ENCODE measurements at places on chromosomes 16 and 17.

DNA sequence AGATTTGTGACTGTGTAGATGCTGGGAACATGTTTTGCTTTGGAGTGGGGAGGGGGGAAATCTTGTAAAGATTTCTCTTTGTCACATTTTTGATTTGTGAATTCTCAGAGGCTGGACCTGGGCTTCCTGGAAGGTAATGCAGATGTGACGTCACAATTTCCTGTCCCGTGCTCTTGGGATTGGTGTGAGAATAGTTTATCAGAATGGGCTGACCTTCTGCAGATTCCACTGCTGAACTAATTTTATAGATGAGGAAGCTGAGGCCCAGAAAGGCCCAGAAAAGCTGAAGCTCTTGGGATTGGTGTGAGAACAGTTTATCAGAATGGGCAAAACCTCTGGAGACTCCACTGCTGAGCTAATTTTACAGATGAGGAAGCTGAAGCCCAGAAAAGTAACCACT is 34.0 kb downstream of the HS3ST3B1 start:
- DNase-seq = no peak

- DNase-seq = no peak
These were observed 662 bp downstream of the WIPF2 start for GRCh38 chr17:40219594-40220338.

GRCh38 chr17:42276359-42276608 is at the start of gene STAT5B:
TSS of gene STAT5B (minus strand) at chr17:42276391. CDS start at chr17:42232127, 44,264 bp downstream.
- no peak for DNase-seq

DNA sequence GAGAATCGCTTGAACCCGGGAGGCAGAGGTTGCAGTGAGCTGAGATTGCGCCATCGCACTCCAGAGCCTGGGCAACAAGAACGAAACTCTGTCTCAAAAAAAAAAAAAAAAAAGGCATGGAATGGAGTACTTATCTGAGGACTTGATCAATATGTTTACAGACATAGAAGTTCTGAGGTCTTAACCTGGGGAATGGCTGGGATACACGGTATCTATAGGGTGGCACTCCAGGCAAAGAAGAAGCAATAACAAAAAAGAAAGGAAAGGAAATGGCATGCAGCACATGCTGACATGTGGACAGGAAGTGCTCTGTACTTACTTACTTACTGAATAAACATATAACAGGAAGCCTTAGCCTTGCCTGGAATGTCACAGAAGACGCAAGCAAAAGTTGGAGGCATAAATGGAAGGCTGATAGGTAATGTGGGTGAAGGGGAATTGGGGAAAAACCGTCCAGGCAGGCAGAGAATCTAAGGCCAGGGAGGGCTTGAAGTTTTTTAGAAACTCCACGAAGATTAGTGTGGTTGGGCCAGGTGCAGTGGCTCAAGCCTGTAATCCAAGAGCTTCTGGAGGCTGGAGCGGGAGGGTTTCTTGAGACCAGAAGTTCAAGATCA is 10.1 kb upstream of the SPOP start:
- DNase-seq = no peak

DNA sequence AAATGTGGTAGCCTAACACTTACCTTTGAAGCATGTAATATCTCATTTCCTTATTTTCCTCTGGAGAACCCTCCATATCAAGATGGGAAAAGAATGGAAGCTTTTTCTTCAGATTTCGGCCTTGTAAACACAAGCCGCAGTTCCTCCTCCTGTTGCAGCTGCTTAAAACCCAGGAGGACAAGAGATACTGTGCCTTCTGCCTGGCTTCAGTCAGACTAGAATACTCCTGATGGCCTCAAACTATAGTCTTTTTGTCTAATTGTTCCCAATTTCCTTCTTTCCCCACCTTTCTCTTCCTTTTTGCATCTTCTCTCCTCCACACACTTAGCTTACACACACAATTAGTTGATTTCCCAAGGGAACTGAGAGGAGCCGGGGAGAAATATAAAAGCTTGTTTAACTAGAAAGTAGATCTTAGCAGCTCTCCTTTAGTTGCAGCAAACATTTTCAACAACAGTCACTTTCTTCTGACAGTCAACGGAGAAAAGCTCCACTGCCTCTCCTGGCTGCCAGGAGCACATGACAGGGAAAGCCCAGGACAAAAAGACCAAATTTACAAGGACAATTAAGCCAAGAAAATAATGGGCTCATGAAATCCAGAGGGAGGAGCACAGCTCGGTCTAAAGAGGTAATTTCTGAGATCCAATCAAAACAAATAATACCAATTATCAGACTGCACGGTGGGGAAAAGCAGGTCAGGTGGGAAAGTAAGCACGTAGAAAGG is 76.4 kb upstream of the C17orf78 start:
- no peak for DNase-seq

GRCh38 chr17:13393841-13394710 is 207.7 kb downstream of the HS3ST3A1 start:
- DNase-seq = no peak

DNA sequence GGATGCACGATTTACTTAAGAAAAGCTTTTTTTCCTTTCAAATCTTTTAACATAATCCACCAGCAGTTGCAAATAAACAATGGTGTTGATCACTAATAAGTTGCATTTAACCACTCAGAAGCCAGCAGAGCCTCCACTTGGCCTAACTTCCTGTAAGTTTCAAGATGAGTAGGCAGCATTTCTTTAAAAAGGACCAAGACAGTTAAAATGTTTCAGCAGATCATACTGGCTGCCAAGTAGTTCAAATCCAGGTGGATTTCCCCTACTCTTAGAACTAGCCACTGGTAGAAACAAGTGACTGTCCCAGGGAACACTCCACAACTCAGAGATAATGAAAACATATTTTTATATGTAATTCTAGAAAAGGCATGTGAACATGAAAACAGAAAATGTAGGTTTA is 17.0 kb upstream of the RFFL start:
- DNase-seq = no peak

GRCh38 chr17:63774969-63775265 is 947 bp downstream of the DDX42 start:
- no peak for DNase-seq

DNA sequence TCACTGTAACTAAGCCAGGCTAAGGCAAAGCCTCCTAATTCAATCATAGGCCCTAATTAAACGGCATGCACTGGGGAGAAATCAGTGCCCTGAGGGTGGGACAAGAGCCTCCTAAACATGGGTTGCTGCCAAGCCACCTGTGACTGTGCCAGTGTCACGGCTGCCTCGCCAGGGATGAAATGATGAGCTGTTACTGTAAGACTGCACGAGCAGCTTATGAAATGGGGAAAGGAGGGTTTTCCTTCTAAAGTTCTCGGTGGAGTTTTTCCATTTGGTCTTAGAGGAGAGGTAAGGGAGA is 12.7 kb downstream of the TMEM11 start:
- DNase-seq = no peak

- DNase-seq = no peak
These were observed 38.0 kb downstream of the HEATR3 start for GRCh38 chr16:50103764-50104163.

- DNase-seq = no peak
These were observed 78.5 kb downstream of the MRC2 start for GRCh38 chr17:62705778-62706597.

GRCh38 chr16:59164461-59164860 is 430.3 kb upstream of the GOT2 start:
- no peak for DNase-seq

- DNase-seq = no peak
These were observed 12.5 kb upstream of the TXNDC11 start for GRCh38 chr16:11755022-11755760.

DNA sequence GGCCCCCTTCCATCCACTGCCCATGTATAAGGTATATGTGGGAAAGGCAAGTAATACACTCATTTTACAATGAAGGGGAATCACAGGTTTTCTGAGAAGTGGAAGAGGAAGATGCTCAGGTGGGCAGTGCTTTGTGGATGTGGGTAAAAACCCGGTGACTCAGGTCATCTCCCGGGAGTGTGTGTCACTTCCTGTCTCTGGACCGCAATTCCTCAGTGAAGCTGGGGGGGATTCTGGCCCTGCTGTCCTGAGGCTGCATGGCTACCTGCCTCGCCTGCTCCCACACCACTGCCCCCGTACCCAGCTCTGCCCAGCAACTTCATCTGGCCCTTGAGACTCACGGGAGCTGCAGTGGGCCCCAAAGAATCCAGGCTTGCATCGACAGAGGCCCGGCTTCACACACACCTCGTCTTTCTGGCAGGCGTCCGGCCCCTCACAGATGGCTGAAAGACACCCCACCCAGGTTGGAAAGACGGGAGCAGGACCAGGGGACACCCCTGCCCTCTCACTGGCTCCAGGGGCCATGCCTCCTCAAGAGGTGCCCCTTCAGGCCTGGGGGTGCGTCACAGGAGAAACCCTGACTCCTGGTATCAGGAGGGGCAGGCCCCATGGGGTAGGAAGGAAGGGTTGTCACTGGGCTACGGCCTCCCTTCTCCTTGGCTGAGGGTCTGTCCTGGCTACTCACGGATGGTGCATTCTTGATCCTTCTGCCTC is 882 bp downstream of the SCARF1 start:
- no peak for DNase-seq

GRCh38 chr17:77724876-77725615 is 233.5 kb upstream of the TNRC6C start:
- no peak for DNase-seq

DNA sequence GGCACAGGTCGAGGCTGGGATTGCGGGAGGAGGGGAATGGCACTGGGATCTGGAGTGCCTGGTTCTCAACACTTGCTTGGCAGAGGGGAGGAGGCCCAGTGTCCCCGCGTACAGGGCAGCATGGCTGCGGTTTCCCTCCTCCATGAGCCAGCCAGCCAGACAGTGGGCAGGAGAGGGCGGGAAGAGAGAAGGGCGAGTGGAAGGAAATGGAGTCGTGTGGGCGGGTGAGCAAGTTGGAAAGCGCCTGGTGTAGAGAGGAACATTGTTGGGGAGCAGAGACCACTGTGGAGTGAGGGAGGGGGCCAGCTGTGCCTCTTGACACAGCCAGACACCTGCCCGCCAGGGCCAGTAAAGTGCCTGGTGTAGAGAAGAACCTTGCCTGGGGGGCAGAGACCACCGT is 130.5 kb downstream of the OR1D5 start:
- DNase-seq = no peak

- no peak for DNase-seq
These were observed 32.0 kb downstream of the LRRC75A start for GRCh38 chr17:16459855-16460550.

GRCh38 chr17:17144916-17145665 is 61.0 kb downstream of the PLD6 start:
- no peak for DNase-seq

DNA sequence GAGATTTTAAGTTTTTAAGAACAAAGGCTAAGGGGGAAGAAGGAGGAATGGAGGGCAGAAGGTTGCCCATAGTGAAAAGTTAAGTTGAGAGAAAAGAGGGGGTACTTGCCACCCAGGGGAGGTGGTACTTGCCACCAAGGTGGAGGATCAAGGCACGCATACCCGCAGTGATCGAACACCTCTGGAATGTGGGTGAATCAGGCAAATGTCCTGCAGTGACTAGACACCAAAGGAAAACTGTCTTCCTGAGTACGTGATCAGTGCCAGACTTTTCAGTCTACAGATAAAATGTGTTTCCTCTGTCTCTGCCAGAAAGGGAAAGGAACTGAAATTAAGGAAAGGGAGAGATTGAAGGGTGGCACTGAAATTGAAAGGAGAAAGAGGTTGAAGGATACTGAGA is 2285.3 kb downstream of the TP53TG3F start:
- DNase-seq = no peak

GRCh38 chr17:78064708-78065107 is 63.8 kb downstream of the TMC6 start:
- DNase-seq = no peak

GRCh38 chr16:77945126-77945525 is 77.2 kb upstream of the CLEC3A start:
- DNase-seq = no peak

DNA sequence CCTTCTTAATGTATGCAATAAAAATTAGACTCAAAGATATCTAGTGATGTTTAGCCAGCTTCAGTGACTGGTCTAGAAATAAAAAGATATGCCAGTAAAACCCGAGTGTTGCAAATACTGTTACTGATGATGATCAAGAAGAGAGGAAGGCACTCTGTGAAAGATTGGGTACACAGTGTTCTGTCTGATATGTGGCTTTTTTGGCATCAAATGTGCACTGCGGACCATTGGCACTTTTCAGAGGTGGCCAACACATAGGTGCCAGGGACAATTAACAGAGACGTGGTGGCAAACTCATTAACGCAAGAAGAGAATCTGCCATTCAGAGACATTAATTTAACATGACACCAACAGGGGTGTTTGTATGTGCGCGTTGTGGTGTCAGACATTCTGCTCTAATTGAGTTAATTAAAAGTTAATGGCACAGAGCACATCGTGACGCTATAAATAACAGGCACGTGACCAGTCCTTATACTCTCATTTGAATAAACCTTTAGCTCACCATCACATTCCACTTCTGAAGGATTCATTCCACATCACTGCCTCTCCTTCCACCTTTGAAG is 549.3 kb upstream of the HSBP1 start:
- DNase-seq = no peak

DNA sequence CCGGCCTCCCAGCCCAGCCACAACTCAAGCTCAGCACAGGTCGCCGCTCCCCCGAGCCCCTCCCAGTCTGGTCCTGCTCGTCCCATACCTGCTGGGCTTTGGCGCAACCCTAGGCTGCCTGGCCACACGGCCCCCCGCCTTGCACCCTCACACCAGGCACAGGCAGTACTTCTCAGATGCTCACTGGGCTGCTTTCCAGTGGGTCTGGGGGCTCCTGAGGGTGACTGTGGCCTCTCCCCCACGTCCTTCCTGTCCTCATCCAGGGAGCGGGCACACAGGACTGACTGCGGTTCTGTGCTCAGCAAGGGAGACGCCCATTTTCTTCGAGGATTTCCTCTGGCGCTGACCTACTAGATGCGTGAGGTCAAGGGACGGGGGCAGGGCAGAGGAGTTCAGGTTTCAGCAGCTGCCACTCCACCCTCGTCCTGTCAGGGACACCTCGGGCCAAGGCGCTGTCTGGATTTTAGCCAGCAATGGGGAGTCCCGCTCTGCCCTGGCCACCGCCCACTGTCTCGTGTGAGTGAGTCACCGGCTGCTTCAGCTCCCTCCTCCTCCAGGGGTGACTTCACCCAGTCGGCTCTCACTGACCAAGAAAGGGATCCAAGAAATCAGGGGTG is 115.8 kb downstream of the NPIPB11 start:
- DNase-seq = peak; percentile 37

DNA sequence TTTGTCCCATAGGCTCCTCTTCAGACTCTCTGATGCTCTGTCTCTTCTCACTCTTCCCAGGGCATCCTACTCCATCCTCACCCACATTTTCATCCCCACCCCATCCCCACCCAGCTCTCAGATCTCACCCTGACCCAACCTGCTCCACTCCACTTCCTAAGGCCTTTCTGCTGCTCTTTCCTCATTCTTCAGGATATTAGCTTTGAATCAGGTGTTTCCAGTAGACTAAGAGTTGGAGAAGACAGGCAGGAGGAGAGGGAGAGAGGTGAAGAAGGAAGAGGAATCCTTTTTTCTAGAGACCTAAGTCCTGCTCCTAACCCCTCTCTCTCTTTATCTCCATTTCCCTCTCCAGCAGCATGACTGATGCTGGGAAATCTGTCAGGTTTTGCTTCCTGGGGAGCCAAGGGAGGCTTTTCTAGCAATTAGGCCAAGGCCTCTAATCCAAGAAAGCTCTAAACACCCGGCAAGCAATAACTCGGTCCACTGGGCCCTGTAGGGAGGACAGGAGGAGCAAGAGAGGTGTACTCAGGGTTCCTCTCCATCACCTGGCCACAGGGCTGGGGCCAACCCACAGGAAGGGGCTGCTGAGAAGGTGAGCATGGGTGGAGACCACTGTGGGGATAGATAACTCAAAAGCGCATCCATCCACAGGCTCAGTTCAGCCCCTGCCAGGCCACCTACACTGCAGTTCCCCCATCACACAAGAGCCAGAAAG is 133.3 kb downstream of the TMEM132E start:
- no peak for DNase-seq

Measured in activated CD8-positive, alpha-beta memory T cell treated with anti-CD3 and anti-CD28 coated beads for 1 hour (primary cell).